ENCODE measurements at places on chromosomes 7 and 10.

DNA sequence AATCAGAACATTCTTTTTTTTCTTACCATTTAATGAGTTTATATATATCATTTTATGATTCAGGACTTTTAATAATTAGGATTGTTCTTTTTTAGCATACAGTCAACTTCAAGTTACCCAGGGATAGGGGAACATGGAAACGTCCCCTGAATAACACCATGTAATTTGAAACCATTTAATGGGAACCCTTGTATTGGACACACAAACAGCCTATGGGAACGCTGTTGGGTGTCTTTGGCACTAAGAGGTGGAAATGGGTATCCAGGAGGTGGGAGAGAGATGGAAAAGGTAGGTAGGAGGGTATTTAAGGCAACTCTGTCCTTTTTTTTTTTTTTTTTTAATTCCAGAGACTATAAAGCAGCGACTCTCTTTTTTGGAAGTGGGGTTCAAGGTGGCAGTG, 2.6 kb downstream of the LUC7L2 start:
- no peak for DNase-seq

DNA sequence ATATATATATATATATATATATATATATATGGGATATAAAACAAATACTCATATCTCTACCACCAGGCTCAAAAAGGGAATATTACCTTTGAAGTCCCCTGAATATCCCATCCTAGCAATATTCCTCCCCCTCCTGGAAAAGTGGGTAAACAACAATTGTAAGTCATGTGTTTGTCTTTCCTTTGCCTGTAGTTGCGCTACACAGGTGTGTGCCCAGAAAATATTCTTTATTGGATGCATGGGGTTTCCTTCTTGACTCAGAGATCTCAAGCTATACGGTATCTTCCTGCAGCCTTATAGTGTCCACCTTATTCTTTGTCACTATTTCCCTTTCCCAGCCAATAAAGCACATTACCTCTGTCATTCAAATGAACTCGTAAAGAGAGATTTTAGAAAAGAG, 54.2 kb downstream of the MET start:
- no peak for DNase-seq

DNA sequence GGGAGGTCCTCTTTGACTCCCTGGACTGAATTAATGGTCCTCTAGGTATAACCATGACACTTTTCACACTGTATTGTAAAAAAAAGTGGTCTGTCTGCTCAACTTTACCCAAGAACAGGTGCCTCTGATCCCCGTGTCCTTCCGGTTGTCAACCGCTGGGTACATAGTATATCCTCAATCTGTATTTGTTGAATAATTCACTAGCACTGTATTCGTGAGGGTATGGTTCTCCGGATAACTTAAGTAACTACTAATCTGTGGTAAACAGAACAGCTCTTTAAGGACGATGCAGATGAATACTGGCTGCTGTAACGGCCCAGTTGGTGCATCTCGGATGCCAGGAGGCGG, 472 bp upstream of the ADAM22 start:
- no peak for DNase-seq

GRCh38 chr10:63431962-63432797, 33.6 kb downstream of the JMJD1C start:
- DNase-seq = no peak

DNA sequence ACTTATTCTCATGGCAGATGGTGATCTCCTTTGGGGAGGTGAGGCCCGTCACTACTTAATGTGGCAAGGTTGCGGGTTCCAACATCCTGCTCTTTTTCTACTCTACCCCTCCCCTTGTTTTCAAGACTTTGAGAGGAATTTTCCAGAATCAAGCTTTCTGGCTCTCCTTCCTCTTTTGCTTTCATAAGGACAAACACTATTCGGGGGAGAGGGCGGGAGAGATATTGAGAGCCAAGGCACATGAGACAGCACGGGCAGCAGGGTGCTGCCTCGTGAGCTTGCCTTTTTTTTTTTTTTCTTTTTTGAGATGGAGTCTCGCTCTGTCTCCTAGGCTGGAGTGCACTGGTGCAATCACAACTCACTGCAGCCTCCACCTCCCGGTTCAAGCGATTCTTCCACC, 6.9 kb upstream of the PFKFB3 start:
- no peak for DNase-seq

- DNase-seq = no peak
These were observed 47.8 kb upstream of the LCOR start for GRCh38 chr10:96784253-96784652.

GRCh38 chr10:31197886-31198285, 121.1 kb upstream of the ZEB1 start:
- DNase-seq = no peak

DNA sequence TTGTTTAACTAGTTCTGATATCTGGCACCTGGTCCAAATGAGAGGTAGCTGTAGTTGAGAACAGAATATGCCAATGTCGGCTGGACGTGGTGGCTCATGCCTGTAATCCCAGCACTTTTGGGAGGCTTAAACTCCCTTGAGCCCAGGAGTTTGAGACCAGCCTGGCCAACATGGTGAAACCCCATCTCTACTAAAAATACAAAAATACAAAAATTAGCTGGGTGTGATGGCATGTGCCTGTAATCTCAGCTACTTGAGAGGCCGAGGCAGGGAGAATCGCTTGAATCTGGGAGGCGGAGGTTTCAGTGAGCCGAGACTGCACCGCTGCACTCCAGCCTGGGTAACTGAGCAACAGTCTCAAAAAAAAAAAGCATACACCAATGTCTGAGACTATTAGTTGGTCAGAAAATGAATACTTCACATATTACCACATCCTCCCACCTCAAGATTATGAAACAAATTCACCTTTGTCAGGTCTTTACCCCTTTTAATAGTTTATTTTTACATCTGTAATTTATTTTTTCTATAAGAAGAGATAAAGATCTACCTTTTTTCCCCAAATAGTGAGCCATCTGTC, 38.8 kb downstream of the EPC1 start:
- DNase-seq = no peak

DNA sequence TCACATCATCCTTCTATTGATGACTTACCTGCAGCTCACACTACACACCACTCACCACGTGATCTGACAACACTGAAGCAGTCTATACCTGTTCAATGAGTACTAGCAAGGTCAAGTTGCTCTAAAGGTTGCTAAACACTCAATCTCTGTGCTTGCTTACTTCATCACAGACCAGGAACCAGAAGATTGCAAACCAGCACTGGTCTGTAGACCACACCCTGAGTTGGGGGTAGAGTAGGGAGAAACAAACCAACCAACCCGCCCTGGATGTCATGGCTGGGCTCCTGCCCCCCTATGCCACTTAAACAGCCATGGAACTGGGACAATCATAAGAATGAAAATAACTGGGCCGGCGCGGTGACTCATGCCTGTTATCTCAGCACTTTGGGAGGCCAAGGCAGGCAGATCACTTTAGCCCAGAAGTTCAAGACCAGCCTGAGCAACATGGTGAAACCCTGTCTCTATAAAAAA, 19.6 kb downstream of the DLG5 start:
- DNase-seq = no peak

GRCh38 chr7:50707236-50708006, 75.3 kb downstream of the GRB10 start:
- no peak for DNase-seq

GRCh38 chr7:151599401-151600227, 79.9 kb upstream of the RHEB start:
- DNase-seq = peak; percentile 12

All from stimulated activated CD4-positive, alpha-beta T cell treated with anti-CD3 and anti-CD28 coated beads, Interleukin-12 subunit alpha, Interleukin-12 subunit beta, amount 100 ng/mL, for 48 hours (primary cell).